Inflammatory macrophage treated with lipopolysaccharide for 1 hour (primary cell): ENCODE measurements at places on chromosomes 4 and X.

DNA sequence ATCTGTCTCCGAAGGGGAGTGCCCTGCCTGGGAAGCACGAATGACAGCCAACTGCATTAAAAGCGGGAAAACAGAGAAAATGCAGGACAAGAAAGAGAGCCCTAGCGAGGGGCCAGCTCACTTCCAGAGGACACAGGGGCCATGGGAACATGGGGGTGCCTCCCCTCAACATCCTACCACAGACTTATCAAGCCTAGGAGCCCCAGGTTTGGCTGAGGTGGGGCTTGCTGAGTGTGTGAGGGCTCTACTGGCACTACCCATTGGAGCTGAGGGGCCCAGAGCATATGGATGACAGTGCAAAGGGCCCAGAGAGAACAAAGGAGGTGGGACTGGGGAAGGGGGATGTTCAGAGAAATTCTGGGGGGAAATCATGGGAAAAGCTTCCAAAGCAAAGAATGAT lies 101.8 kb downstream of the PJA1 start:
- no peak for DNase-seq

DNA sequence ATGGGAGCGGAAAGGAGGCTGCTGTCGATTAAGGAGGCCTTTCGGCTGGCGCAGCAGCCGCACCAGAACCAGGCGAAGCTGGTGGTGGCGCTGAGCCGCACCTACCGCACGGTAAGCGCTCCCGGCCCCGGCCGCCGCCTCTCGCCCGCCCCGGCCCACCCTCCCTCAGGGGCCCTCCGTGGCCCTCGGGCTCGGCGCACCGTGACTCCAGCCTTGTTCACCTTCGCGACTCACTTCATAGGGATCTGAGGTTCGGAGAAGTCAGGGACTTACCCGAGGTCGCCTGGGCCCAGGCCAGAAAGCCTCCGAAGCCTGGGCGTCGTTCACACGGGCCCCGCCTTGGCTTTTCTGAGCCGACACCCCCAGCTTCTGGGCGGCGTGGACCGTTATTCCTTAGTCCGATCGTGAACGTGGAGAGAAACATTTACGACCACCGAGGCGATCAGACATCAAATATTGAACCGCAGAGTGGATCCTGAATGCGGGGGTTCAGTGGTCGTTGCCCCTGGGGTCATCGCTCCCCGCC lies 362 bp downstream of the NCAPG start:
- DNase-seq: peak; percentile 13

DNA sequence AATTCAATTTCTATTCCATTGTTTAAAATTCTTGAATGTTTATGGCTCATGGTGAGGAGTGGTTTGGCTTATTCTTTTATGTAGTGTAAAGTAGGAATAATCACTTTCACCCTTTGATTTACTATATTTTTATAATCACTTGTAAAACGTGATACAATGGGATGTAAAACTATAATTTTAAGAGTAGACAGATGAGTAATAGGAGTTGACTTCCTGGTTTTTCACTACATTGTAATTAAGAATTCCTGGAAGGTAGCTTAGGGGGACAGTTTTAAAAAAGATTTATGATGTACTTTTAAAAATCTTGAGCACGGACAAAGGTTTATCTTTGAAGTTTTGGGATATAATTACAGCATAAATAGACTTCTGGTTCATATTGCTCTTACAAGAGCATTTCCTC lies 65.3 kb downstream of the PDGFC start:
- DNase-seq: no peak

DNA sequence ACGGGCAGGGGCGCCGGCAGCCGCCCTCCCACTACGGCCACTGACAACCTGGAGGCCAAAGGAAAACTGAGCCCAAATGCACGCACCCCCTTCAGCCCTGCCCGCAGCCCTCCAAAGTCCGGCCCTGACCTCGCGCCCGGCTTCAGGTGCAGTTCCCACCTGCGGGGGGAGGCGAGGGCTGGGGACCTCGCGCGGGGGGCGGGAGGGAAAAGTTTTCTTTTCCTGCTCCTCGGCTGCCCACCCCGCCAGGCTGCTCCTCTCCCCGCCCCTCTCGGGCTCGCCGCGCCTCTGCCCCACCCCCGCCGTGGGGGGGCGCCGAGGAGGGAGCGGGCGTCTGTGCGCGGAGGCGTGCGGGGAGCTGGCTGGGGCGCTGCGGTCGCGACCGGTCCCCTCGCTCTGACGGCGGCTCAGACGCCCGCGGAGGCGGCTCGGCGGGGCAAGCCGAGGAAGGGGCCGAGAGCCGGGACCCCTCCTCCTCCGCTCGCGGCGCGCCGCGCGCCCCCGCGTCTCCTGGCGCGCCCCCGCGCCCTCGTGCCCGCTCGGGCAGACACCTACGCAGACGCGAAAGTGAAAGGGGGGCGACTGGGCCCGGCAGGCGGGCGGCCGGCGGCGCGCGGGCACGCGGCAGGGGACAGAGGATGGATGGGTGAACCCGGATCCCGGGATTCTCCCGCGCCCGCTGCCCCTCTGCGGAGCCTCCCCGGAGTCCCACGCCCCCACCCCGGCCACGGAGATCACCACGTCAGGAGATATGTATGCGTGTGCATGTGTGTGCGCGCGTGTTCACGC lies 3.1 kb upstream of the NR3C2 start:
- no peak for DNase-seq

DNA sequence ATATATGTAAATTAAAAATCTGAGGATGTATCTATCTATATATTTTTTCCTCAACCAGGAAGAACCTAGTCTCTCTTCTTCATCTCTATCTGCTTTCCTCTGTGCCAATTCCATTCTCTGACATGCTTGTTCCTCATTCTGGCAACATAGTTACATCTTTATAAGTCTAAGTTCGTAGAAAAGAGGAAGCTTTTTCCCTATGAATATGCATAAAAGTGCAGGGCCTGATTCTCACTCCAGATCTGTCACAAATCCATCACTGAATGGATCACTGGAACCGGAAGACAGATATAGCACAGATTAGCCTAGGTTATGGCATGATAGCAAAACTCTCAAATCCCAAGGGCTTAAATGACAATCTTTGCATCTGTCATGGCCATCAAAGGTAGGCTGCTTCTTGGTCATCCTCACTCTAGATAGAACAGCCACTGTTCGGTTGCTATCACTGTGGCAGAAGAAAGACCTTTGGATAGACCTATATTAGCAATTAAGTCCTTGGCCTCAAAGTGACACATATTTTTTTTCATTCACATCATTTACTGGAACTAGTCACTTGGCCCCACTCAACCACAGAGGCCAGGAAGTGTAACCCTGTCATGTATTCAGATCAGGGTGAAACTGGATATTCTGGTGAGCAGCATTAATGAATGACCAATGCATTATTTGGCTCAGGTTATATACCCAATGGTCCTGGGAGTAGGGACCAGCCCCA lies 22.2 kb downstream of the DTHD1 start:
- peak; percentile 80 for DNase-seq

GRCh38 chr4:98568941-98569663 lies 89.3 kb downstream of the TSPAN5 start:
- no peak for DNase-seq

GRCh38 chr4:29710519-29710918 lies 1009.6 kb upstream of the PCDH7 start:
- no peak for DNase-seq
